Left renal cortex interstitium (tissue), 4 donors: ENCODE measurements at places on chromosomes 7 and 10.

- DNase-seq: no peak
These were observed 2.5 kb upstream of the CYP26C1 start for GRCh38 chr10:93058139-93058538.

DNA sequence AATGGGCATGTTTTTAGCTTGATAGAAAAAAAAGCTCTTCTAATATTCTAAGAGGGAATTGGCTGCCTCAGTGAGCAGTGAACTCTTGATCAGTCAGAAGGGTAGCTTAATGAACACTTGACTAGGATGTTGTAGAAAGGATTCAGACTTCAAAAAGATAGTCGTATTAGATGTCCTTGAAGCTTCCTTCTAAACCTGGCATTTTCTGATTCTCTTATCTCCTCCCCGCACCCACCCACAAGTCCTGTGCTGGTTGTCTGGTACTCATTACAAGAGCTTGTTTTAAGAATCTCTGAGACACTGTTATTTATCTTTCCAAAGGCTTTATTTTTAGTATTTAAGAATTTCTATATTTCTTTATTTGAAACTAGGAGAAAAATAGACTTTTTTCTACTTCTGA lies 7.4 kb upstream of the SMIM30 start:
- DNase-seq: no peak

GRCh38 chr7:156618780-156619367 lies 21.7 kb upstream of the RNF32 start:
- no peak for DNase-seq

DNA sequence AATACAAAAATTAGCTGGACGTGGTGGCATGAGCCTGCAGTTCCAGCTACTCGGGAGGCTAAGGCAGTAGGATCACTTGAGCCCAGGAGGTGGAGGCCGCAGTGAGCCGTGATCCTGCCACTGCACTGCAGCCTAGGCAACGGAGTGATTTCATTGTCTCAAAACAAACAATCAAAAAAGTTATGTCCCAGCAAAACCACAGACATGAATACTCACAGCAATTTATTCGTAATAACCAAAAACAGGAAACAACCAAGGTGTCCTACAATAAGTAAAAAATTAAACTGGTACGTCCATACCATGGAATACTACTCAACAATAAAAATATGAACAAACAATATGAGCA lies 11.6 kb upstream of the CYTH3 start:
- no peak for DNase-seq

GRCh38 chr10:84574102-84574501 lies 245.7 kb downstream of the CCSER2 start:
- no peak for DNase-seq

- no peak for DNase-seq
These were observed 105.5 kb downstream of the TES start for GRCh38 chr7:116315803-116316202.

DNA sequence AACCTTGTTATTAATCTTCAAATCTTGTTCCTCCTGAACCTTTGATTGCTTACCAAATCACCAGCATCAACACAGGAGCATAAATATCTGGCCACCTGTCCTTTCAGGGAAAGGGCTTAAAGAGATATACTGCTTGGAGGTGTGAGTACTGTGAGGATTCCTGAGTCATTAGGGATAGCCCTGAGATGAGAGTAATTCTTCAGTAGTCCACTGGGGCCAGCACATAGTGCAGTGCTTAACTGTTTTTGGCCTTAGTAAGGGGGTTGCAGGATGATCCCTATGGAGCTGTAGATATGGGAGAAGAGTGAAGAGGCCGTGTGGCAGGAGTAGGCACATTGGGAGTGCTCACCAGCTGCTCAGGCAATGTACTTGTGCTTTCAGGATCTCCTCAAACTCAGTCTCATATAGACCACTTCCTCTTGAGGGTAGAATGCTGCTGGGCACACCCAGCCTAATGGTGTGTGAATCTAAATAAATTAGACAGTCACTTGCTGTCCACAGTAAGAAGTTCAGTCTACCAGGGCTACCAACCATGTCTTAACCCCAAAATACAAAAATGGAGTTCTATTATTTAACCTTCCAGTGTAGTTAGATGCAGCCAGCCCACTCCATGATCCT lies 26.5 kb upstream of the GPR141 start:
- DNase-seq: no peak

DNA sequence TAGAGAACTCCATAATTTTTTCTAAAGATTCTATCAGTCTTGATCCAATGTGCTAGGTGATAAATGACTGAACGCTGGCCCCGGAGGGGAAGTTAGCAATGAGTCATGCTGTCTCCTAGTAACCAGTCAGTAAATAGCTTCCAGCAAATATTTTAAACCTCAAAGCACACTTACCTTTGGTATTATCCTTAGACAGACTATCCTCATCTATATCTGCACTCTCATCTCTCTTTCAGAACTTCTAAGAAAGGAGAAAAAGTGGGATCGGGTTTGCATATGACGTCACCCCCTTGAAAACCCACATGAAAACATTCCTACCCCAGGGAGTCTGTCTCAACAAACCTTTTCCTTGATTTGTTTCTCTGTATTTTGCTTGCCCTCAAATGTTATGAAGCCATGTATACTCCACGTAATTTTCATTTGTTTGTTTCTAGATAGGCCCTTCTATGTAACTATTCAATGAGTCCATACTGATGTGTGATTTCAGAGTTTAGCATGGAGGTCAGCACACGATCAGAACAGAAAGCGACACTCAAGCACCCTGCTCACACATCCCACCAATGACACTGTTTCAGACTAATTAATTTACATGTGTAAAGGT lies 174.9 kb upstream of the NRP1 start:
- no peak for DNase-seq

DNA sequence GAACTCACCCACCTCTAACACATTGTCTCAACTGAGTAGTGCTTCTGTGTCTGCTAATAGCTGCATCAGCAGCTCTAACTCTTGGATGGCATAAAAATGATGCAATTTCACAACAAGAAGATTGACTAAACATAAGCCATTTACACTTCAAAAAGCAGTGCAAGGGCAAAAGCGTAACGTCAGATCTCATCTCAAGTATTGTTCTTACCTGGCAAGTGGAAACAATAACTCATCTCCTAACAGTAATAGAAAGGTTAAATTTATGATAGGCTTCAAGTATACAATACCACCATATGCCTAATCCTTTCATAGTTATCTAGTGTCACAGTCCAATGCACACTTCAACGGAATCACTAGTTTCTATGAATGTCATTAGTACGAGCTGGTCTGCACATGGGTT lies 14.8 kb downstream of the TPK1 start:
- no peak for DNase-seq
